ENCODE measurements at places on chromosomes 5 and 9.

GRCh38 chr5:146101646-146102045, 3.7 kb downstream of the PLAC8L1 start:
- no peak for DNase-seq

- no peak for DNase-seq
Measured at GRCh38 chr5:163943546-163943945, 438.1 kb downstream of the MAT2B start.

DNA sequence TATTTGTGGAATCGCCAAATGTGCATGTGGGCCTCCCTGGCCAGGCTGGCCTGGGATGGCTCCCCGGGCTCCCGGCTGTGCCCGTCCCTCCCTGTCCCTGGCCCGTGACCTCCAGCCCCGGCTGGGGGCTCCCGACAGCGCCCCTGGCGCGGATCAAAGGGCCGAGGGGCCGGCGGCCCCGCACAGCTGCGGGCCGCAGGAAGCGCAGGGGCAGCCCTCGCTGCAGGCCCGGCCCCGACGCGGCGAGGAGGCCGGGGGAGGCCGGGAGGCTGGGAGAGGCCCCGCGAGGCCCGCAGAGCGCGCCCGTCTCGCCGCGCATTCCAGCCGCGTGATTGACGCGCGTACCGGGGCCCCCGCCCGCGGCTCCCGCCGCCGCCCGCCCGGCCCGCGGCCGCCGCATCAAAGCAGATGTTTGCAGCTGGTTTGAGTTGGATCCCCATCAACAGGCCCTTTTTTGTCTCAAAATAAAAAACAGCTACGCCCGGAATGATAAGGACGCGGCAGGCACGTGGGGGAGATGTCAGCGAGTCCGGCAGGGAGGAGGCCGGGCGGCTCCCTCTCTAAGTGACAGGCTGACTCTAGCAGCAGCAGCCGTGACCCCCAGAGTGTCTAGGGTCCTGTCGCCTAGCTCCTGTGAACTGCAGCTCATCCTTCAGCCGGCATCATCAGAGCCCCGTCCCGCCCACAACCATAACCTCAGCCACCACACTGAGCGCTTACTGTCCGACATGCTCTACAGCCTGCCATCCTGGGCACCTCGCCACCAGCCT, 69.4 kb downstream of the LMX1B start:
- no peak for DNase-seq

- DNase-seq, result no peak
Measured at GRCh38 chr5:124056991-124057723, 545.2 kb downstream of the CSNK1G3 start.

DNA sequence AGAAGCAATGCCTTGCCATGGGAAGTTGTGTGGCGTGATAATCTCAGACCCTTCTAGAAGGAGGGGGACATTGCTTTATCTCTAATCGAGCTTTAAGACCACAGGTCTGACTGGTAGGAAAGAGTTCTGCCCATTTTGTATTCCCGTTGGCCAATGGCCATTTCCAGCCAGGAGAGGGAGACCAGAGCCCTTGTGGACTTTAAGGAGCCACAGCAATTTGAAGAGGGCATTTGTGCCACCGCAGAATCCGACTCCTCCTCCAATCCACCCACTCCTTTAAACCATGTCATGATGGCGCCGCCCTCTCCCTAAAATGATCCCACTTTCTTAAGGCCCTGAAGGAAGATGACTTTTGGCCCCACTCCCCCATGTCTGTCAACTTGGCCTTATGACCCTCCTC, 560.5 kb upstream of the ADAMTS16 start:
- no peak for DNase-seq

- DNase-seq, result no peak
Measured at GRCh38 chr5:156594406-156594805, 255.7 kb upstream of the PPP1R2B start.

DNA sequence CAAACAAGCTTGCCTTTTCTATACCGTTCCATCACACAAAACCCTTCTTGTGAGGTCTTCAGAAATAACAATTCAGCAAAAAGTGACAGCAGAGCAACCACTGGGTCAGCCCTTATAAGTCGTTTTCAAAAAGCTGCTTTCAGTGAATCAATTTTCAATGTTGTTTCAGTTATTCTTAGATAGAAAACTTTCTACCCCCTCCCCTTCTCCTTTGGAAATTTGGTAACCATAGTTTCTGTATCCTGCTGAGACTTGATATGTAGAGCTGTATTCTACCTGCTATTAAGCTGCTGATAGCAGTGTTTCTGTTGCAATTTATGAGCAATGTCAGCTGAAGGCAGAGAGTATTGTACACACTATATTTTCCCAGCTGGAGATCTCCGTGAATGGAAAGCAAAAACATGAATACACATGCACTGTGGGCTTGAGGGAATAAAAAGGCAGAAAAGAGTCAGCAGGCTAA, 75.7 kb downstream of the ZNF608 start:
- no peak for DNase-seq

DNA sequence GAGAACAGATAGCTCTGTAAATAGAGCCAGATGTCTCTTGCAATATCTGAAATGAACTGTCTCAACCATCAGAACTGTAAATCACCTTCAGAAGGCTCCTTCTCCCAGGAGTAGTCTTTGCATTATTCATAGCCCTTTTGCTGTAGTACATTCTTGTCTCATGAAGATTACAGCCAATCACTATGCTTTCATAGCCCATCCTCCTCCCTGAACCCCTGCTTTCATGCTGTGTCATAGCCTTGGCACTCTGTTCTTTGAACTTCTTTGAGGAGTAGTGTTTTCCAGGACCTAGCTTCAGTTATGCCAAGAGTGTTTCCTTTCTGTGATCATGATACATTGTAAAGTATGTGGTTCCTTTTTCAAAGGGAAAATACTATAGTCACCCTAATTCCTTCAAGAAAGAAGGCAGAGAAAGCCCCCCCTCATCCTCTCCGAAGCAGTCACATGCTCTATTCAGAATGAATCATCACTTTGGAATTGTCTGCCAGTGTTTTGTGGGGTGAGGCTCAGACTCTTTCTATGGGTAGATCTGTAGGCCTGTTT, 61.1 kb downstream of the GRIA1 start:
- DNase-seq, result no peak

DNA sequence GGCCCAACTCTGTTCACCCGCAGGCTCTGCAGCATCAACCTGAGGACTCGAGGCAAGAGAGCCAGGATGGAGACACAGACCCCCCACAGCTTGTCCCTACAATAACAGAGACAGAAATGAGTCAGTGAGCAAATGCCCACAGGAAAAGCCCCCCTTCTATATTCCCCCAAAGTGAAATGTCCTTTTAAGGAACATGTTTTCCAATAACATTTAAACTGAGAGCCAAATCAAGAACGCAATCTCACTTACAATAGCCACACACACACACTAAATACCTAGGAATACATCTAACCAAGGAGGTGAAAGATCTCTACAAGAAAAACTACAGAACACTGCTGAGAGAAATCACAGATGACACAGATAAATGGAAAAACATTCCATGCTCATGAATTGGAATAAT, 49.0 kb downstream of the TEX10 start:
- DNase-seq, result no peak

GRCh38 chr5:17217493-17218352, at the start of gene BASP1:
Gene BASP1, plus strand, starts transcription at chr5:17217631. Its CDS starts 57,586 bp downstream, at chr5:17275217.
- no peak for DNase-seq

DNA sequence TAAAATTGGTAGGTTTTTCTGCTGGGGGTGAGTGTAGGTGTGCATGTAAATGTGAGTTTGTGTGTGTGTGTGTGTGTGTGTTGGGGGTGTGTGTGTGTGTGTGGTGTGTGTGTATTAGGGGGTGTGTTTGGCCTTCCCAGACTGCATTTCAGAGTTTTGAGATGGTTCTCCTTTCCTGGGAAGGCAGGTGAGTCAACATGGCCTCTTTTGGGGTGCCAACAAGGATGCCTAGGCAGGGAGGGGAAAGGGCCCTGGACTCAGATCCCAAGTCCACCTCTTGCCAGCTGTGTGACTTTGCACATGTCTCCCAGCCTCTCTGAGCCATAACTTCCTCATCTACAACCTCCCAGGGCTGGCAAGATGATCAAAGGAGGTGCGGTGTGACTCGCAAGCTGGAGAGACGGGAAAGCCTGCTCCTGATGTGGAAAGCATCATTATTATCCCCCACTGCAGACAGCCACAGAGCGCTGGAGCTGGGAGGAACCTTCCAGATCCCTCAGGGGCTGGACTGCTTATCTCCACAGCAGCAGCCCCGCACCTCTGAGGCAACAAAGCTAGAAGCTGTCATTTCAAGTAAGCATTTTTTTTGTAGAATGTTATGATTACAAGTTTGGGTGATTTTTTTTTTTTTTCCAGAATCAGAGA, 63.5 kb upstream of the TBC1D2 start:
- no peak for DNase-seq

DNA sequence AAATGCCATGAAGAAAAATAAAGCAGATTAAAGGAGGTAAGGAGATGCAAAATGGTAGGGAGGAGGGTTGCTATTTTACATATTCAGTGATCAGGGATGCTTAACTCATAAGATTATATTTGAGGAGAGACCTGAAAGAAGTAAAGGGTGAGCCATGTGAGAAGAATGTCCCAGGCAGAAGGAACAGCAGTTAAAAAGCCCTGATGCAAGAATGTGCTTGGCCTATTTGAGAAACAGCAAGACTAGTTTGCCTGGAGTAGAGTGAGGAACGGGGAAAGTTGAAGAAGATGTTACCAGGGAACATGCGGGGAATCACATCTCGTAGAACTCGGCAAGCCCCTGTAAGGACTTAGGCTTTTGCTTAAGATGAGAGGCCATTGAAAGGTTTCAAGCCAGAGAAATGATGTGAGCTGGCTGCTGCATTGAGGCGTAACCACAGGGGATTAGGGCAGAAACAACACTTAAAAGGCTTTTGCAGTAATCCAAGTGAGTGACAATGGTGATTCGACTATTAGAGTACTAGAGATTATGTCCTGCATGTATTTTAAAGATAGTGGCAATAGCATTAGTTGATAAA, 198.7 kb downstream of the VPS13A start:
- no peak for DNase-seq

DNA sequence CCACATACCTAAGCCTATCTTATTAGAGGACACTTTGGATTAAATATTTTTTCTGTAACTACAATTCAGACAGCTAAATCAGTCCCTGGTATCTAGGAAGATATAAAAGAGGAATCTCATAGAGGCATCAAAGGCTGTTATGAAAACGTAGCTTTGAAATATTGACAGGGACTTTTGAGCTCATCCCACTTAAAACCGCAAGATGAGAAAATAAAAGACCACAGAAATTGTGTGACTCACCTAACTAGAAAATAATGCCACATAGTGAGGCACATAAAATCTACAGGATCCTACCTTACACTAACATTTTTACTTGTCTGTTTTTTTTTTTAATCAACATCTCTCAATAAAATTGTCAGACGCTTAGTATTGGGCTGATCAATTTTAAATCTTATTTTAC, 686.5 kb upstream of the COX7C start:
- no peak for DNase-seq

GRCh38 chr5:94313696-94314095, 304.7 kb downstream of the KIAA0825 start:
- DNase-seq, result no peak

GRCh38 chr5:54443270-54443669, 12.2 kb upstream of the HSPB3 start:
- DNase-seq, result no peak

DNA sequence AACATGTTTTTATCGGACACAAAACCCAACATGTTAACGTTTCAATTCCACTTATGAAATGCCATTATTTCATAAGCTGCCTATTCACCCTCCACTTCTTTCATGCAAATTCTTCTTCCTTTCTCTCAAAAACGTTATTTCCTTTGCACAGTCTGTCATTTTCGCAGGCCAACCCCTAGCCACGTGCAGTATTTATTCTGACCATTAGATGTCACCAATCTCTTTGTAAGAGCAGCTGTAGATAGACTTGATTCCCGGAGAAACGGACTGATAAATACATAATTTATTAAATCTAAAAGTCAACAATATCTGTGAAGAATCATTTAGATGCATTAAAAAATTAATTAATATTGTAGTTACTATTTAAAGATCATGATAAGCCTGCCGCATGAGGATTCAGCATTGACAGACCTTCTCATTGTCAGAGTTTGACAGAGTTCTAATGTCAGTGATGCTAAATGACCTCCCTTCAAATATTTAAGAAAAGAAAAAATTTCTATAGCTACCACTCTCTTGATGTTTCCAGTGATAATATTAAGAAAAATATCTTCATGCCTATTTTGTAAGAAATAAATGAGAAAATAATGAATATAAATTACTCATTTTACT, 933.6 kb downstream of the CDH12 start:
- no peak for DNase-seq

DNA sequence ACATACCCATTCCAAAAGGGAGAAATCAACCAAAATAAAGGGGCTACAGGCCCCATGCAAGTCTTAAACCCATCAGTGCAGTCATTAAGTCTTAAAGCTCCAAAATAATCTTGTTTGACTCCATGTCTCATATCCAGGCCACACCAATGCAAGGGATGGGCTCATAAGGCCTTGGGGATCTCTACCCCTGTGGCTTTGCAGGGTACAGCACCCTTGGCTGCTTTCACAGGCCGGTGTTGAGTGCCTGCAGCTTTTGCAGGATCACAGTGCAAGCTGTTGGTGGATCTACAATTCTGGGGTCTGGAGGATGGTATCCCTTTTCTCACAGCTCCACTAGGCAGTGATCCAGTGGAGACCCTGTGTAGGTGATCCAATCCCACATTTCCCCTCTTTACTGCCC, 5.0 kb upstream of the SPINK14 start:
- no peak for DNase-seq

GRCh38 chr5:4370218-4370617, 769.9 kb upstream of the ADAMTS16 start:
- DNase-seq, result no peak

DNA sequence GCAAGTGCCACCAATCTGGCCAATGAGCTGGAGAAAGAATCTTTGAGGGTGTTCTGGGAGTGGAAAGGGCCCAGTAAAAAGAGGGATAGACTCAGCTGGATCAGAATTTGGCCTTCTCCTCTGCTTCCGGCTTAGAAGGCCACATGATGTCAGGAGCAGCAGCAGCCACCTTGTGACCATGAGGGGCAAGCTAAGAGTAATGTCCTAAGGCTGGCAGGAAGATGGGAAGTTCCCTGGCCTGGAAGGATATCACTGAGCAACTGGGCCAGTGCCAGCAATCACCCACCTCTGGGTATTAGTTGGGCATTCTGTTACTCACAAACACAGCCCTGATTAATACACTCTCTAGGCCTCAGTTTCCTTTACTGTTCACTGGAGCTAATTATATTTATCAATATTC, 44.2 kb downstream of the TSPAN17 start:
- DNase-seq, result no peak

- DNase-seq, result no peak
Measured at GRCh38 chr5:427415-428087, 15.4 kb upstream of the EXOC3 start.

GRCh38 chr9:113609562-113610318, 146.2 kb downstream of the RGS3 start:
- no peak for DNase-seq

DNA sequence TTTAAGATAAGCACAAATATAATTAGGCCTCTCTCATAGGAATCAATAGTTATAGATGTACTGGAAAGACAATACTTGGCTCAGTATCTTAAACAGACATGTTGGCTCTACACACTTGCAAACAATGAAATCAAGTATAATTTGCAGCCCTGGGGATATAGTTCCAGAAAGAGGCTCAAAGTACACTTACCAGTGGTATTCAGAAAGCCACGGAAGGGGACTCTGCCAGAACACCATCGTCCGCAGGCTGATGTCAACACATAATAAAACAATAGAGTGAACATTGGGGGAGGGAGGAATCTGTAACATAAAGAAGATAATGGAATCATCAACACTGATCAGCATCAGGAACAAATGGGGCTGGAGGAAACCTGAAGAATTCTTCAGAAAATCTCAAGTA, 31.2 kb upstream of the EBF1 start:
- DNase-seq, result no peak
